Putamen (tissue), 1 donor: ENCODE measurements at places on chromosomes 6 and 20.

DNA sequence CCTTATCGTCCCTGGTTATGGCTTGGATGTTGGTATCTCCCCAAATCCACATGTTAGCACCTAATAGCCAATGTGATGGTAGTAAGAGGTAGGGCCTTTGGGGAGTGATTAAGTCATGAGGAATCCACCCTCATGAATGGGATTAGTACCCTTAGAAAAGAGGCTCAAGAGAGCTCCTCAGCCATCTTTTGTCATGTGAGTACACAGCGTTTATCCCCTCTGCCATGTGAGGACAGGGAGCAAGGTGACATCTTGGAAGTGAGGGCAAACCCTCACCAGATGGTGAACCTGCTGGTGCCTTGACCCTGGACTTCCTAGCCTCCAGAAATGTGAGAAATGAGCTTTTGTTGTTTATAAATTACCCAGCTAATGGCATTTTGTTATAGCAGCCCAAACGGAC is 16.1 kb upstream of the SIRPB2 start:
- no peak for DNase-seq

- no peak for DNase-seq
These were observed 97.3 kb upstream of the STXBP5 start for GRCh38 chr6:147106759-147107401.

- DNase-seq: no peak
These were observed 41.7 kb upstream of the CITED2 start for GRCh38 chr6:139416146-139416545.

DNA sequence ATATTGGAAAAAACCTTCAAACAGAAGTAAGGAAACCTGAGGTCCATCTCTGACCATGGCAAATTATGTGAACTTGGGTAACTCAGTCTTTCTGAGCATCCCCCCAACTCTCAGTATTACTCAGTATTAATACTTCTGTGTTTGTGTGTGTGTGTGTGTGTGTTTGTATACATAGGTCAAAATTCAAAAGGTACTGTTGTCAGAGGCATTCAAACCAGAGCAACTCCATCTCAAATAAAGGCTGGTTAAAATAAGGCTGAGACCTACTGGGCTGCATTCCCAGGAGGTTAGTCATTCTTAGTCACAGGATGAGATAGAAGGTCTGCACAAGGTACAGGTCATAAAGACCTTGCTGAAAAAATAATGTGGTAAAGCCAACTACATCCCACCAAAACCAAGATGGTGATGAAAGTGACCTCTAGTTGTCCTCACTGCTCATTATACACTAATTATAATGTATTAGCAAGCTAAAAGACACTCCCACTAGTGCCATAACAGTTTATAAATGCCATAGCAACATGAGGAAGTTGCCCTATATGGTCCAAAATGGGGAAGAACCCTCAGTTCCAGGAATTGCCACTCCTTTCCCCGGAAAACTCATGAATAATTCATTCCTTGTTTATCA is 33.3 kb upstream of the SLC22A16 start:
- DNase-seq: no peak

DNA sequence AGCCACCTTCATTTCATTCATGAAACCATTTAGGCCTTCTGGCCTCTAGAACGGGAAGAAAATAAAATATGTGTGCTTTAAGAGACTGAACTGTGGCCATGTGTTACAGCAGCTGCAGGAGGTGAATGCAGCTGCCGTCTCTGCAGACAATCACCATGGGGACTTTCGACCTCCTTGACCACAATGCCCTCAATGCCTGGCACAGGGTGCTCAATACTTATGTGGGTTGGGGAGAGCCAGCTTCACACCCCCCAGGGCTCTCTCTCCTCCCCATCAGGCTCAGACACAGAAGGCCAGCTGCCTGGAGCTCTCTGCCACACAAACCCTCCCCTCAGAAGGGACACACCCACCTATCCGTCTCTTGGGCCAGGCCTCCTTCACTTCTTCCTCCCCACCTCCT is 43.5 kb downstream of the ANKRD60 start:
- DNase-seq: no peak

GRCh38 chr20:49510562-49511122 is 28.2 kb upstream of the KCNB1 start:
- DNase-seq: no peak

- DNase-seq: peak; percentile 39
These were observed 34.2 kb upstream of the B4GALT5 start for GRCh38 chr20:49747707-49748524.

DNA sequence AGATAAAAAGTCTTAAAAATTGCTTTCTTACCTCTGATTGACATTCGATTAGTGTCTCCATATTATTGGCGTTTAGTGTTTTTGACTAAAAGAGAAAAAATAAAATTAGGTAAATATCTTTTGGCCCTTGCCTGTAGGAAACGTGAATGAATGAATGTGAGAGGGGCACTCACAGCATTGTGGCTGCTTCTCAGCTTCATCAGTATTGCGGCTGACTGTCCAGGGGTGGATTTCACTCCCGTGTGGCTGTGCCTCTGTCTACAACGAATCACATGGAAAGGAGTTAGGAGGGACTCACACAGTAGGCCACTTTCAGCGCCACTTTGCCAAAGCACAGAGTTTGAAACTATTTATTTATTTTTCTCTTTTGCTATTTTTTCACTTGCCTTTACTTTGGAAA is 844 bp downstream of the TAGAP start:
- no peak for DNase-seq

- no peak for DNase-seq
These were observed 2.5 kb downstream of the CCR6 start for GRCh38 chr6:167125410-167125809.

DNA sequence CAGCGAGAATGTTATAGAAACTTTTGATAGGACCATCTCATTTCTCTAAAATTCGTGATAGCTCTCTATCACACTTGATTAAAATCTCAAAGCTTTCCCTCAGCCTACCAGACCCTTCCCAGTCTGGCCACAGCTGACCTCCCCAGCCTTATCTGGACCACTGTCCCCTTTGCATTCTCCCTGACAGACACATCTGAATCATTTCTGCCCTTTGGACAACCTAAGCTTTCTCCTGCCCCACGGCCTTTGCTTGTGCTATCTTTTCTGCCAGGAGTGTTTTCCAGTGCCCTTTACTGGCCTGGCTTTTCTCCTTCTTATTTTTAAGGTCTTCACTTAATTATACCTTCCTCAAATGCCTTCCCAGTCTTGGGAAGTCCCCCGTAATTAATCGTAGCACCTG is 136.0 kb upstream of the RNF24 start:
- DNase-seq: no peak

DNA sequence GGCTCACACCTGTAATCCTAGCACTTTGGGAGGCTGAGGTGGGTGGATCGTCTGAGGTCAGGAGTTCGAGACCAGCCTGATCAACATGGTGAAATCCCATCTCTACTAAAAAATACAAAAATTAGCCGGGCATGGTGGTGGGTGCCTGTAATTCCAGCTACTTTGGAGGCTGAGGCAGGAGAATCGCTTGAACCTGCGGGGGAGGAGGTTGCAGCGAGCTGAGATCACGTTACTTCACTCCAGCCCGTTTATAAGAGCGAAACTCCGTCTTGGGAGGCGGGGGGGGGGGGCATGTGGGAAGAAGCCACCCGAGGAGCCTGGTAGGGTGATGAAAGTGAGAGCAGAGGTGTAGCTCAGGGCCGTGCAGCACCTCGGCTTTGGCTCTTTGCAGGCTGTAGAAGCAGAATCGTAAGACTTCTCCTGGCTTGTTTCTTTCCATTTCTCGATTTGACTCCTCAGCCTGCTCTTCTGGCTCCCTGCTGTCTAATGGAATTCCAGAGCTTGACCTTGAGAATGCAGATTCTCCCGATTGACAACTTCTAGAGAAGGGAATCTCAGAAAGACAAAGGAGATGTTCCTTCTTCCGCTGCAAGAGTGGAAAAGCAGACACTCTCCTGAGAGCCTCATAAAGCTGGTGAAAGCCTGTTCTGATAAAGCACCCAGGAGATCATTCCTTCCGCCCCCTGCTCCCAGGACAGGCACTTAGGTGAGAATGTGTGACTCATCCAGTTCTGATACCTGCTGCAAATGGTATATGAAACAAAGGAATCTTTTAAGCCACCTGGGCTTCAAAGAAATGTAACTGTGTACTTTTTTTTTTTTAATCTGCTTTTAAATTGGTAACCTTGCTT is 26.0 kb upstream of the PPP1R16B start:
- DNase-seq: no peak

GRCh38 chr20:60906555-60906954 is 345.5 kb upstream of the CDH4 start:
- DNase-seq: no peak

DNA sequence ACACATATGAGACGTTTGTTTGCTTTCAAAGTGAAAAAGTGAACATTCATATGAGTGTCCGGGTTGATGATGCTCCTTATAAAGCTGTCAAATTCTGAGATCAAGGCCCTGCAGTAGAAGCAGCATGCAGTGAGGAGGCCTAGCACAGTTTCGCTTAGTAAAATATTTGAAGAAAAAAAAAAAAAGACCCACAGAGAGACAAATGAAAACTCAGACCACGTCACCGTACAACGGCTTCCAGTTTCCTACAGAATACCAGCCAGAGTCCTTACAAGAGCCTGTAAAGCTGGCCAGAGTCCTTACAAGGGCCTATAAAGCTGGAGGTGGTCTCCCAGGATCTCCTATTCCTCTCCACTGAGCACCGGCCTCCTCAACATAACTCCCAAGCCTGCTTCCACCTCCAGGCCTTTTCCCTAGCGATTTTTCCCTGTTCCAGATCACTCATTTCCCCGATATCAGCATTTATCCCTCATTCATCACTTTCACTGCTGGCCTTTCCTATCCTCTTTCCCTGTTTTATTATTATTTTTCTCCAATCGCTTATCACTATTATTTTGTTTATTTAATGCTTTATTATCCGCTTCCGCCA is 1.5 kb upstream of the HMGN4 start:
- peak; percentile 50 for DNase-seq

GRCh38 chr6:36226438-36227047 is 30.0 kb downstream of the BRPF3 start:
- no peak for DNase-seq

DNA sequence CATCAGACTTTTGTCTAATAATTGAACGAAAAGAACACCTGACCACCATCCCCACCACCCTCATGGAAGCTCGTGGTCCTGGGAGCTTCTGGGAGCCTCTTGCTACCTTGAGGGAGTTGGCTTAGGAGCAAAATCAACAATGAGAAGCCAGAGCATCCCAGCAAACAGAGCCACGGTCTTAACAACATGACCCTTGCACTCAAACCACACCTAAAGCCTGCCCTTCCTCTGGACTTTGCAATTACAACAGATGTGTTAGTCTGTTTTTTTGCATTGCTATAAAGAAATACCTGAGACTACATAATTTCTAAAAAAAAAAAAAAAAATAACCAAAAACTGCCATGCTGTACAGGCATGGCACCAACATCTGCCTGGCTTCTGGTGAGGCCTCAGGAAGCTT is 9.5 kb upstream of the RBM24 start:
- DNase-seq: no peak

- DNase-seq: no peak
These were observed 28.0 kb downstream of the ID4 start for GRCh38 chr6:19865178-19865577.

- peak; percentile 22 for DNase-seq
These were observed 119.4 kb downstream of the NCOA3 start for GRCh38 chr20:47620808-47621805.

DNA sequence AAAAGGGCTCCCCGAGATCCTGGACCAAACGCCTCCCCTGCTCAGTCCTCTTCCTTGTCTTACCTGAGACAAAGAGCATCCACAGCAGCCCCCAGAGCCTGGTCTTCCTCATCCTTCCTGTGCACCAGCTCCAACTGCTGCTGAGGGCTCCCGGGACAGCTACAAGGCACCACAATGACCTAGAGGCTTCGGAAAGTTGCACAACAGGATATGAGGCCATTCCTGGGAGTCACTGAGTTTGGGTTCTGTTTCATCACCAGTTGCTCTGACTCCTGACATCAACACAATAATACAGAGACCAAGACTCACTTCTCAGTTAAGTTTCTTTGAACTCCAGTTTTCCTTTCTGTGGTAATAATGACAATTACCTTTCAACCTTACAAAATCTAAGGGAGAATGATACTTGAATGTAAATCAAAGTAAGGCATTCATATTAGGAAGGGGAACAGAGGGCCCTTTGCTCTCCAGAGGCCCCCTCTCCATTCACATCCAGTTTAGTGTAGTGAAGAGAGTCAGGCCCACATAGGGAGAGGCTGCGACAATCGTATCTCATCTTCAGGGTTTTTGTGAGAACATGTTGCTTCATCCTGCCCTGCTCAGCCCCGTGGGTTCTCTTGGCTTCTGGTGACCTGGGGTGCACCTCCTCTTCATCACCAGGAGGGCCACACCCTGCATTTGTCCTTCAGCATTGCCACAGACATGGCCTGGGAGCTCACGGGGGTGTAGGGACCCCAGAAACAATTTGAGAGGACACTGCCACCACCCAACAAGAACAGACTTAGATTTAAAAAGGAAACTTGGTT is at the start of gene TREM1:
TSS of gene TREM1 (minus strand) at position 139 of the 803 bp plus-strand sequence. CDS start at position 112, 27 bp downstream.
- no peak for DNase-seq

DNA sequence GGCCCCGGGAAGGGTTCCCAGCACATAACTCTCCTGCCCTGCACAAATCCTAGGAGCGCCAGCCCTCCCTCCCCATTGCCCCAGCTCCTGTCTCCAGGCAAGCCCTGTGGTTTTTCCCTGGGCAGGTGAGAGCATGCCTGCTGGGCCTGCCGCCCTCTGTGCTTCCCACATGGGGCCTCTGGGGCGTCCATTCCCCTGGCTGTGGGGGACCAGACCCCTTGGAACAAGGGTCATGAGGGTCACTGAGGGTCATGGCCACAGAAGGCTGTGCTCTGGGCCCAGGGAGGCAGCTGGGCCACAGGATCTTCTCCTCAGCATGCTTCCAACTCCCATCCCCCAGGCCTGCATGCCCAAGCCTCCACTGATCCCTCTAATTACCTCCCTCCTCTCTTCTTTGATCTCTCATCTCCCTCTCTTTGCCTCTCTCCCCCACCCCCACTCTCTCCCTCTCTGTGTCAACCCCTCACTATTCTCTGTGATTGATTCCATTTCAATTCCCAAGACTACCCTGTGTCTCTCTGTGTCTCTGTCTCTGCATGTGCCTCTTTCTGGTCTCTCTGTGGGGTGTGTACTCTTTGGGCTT is 6.1 kb downstream of the MDFI start:
- DNase-seq: no peak

GRCh38 chr6:157017861-157018260 is 240.7 kb downstream of the ARID1B start:
- no peak for DNase-seq

DNA sequence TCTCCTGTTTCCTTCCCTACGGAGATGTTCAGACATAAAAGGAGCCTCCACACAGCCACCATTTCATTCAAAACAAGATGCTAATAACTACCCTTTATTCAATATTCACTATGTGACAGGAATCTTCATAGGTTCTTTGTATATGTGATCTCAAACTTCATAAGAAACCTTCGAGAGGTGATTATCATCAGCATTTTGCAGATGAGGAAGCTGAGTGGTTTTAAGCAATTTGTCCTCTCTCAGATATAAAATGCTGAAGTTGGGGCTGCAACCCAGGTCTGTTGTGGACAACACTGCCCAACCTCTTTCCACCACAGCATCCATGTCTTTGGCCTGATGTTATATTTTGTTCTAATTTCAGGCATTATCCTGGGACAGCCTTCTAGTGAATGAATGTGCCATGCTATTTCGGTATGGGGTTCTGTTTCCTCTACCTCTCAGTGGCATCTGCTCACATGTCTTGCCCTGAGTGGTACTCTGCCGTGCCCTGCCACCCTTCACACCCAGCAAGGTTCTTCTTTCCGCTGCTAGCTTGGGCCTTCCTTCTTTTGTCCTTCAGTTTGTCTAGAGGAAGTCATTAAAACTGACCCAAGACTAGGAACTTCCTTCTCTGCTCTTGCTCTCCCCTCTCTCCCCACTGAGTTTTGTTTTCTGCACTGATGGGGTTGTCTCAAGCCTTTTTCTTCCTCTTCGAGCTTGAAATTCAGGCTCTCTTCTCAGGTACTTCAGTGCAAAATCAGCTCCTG is 300.9 kb upstream of the PRDM1 start:
- DNase-seq: peak; percentile 28
